Endodermal cell (in vitro differentiated cells): ENCODE measurements at places on chromosomes 1 and 21.

DNA sequence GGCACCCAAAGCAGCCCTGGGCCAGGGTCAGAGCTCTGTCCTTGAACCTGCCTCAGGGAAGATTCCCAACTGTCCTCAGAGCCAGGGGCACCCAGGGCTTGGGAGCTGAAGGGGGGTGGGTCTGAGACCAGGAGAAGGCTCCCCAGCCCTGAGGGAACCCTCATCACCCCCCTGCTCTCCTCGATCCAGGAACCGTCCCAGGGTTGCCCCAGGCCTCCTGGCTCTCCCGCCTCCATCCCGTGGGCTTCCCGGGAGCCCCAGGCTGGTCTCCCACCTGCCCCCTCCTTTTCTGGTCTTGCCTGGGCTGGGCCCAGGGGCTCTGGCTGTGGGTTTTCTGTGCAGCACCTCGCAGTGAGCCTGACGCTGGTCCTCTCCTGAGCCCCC is 6.7 kb upstream of the SAMD11 start:
- DNase-seq = no peak

DNA sequence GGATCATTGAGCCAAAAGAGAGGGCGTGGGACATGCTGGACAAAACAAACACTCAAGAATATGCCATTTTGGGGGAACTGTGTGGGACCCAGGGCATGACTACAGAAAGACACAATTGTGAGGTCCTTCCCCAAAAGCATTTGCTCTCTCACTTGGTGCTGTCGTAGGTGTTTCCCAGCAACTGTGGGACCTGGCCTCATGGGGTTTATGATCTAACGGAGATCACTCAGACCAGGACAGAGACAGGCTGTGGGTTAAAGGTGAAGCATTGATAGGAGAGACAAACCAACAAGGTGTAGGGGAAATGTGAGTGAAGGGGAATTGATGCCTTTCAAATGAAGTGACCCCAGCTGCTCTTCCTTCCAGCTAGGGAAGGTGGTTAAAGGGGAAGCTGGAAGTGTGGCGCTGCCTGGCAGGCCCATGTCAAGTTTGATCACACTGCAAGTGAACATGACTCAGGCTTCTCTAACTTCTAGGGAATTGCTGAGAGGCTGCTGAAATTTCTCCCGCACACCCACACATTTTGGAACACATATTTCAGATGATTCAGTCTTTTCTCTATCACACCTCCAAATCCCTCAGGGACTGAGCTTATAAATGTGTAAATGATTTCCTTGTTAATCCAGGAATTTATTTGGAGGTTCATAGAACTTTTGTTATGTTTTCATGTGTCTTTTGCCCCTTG is 30.2 kb downstream of the TRAF5 start:
- DNase-seq = no peak

GRCh38 chr21:32140604-32141317 is 138.1 kb downstream of the MIS18A start:
- no peak for DNase-seq

- peak; percentile 73 for DNase-seq
These were observed 7.0 kb downstream of the CDKN2C start for GRCh38 chr1:50976890-50977574.

GRCh38 chr1:85093644-85094043 is 45.3 kb upstream of the MCOLN3 start:
- no peak for DNase-seq
